Stimulated activated CD4-positive, alpha-beta T cell treated with anti-CD3 and anti-CD28 coated beads, Interleukin-15, amount 100 ng/mL, for 24 hours (primary cell): ENCODE measurements at places on chromosomes 3 and 15.

DNA sequence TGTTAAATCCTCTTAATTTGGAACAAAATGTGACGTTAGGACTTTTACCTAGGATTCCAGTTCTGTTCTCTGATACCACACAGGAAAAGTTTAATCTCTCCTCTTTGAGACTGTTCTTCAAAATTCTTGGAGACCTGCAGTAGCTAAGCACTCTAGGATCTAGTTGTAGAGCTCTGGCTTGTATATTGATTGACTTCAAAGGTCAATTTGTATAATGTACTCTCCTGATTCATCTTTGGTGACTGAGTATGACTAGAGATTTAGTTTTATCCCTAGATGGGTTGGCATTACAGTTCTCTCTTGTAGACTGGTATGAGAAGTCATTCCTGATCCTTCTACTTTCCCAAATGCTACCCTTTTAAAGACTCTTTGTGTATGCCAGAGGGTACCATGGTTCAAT, 168.4 kb upstream of the TPRG1 start:
- no peak for DNase-seq

- no peak for DNase-seq
Observed at GRCh38 chr15:67680641-67681040, 138.1 kb downstream of the MAP2K5 start.

DNA sequence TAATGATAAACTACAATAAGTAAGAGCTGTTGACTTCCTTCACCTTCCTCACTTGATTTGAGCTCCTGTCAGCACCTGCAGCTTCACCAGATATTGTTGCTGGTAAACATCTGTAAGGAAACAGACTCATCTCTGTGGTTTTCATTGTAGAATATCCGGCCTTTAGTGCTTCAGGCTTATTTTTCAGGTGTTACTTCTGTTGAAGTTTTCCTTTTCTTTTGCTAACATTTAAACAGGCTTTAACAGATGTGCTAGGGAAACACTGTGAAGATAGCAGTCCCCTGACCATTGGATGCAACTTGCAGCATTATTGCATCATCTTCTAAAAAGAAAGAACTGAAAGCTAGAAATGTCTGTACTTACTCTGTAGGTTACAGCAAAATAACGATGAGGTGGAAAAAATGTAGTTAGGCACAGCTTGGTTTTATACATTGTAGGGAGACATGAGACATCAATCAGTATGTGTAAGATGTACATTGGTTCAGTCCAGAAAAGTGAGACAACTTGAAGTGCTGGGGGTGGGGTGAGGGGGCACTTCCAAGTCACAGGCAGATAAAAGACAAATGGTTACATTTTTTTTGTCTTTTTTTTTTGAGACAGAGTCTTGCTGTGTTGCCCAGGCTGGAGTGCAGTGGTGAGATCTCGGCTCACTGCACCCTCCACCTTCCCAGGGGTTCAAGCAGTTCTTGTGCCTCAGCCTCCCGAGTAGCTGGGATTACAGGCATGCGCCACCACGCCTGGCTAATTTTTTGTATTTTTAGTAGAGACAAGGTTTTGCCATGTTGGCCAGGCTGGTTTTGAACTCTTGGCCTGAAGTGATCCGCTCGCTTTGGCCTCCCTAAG, 10.2 kb downstream of the EDEM1 start:
- peak; percentile 56 for DNase-seq

- DNase-seq = no peak
Observed at GRCh38 chr3:63086190-63086589, 191.9 kb upstream of the SYNPR start.

DNA sequence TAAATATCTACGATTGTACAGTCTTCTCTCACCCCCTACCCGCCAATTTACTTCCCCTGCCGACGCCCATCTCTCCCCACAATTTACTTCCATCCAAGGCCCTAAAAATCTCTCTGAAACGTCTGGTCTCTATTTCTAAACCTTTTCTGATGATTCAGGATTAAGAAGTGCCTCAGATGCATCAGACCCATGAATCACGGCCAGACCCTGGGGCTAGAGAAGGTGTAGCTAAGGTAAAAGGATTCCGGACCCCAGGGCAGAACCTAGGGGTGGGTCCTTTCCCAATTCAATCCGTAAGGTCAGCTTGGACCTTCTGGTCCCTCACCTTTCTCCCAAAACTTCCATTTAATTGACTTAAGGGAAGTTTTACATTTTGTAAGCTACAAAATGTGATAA, 46.4 kb downstream of the LRIG1 start:
- DNase-seq = no peak

DNA sequence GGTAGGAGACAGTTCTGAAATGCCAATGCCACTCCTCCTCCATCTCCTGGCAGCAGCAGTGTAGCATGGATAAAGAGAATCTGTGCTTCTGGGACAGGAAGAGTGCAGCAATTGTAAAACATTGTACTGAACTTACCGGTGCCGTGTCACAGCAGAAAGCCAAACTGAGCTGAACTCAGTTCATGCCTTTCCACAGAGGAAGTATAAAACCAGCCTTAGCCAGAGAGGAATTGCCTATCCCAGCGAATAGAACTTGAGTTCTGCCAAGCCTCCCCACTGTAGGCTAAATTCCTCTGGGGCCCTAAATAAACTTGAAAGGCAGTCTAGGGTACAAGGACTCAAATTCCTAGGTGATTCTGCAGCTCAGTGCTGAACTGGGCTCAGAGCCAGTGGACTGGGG, 148.8 kb downstream of the SLC9A9 start:
- DNase-seq = no peak

DNA sequence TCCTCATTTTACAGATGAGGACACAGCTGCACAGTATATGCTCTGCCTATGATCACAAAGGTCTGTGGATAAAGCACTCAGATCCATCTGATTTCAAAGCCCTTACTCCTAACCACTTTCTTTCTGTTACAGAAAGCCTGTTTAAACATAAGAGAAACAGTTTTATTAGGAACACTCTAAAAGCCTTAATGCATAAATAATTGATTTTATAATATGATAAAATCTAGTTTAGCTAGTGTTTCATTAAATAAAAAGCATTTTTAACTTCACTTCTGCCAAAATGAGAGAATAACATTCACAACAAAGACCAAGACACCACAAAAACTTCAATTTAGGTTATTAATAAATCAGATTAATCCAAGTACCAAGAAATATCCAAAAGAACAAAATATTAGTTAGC, 21.4 kb downstream of the SNX4 start:
- no peak for DNase-seq

GRCh38 chr3:149536429-149536828, 61.9 kb downstream of the TM4SF4 start:
- DNase-seq = no peak

- no peak for DNase-seq
Observed at GRCh38 chr3:186442162-186442561, 80.1 kb upstream of the DGKG start.

- DNase-seq = no peak
Observed at GRCh38 chr3:106438887-106439286, 570.1 kb upstream of the CBLB start.

DNA sequence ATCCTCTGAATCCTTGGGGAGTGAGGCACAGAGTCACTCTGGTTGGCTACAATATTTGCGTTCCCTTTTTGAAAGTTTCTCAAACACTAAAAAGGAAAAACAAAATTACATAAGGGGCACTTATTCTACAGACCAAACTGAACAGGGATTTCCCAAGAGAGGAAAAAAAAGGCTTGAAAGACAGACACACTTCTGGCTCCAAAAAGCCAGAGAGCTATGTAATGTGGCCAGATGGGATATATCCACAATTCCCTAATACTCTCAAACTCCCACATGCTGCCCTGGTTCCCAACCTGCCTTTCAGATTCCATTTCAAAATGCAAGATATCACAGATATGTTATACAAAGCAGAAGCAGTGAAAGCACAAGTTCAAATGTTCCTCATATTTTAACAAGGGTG, 1.6 kb downstream of the FRMD4B start:
- no peak for DNase-seq

DNA sequence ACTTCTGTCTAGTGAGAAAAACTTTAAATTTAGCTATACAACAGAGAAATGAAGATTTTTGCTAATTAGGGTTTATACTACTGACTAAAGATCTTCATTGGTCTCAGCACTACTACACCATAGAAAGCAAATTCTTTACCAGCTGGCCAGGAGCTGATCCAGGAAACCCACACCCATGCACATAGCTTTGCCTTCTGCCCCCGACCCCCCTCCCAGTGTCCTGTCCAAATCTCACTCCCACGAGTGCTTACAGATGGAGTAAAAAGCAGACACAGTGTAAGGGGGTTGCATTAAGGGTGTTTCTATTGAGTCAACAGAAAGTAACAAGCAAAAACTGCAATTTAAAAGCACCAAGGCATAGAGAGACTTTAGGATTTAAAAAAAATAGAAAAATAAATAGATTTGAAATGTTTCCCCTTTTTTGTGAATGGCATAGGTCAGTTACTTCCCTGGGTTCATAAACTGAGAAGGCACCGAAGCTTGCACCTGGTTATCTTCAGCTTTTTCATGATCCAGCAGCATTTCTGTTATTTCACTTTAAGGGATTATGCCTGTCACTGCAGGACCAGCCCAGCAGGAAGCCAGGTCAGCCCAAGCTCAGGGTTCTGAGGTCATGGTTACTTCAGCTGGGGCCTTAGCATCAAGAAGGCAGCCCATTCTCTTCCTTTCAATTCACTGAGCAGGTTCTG, 124.3 kb downstream of the CTNNB1 start:
- DNase-seq = no peak

DNA sequence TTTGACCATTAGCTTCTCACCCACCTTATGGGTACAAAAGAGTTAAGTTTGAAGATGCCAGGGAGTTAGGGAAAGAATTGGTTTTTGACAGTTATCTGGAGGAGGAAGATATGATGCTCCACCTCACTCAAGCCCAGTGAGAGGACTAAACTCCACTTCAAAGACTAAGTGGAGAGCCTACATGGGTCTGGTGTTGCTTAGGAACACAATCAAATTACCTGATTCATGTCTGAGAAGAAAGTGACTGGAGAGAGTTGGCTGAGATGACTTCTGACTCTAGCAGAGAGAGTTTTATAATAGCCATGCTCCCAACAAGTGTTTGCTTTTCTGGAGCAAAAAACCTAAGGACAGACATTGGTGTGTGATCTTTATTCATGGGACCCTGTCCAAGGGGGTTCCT, 43.3 kb downstream of the SUCNR1 start:
- DNase-seq = no peak

DNA sequence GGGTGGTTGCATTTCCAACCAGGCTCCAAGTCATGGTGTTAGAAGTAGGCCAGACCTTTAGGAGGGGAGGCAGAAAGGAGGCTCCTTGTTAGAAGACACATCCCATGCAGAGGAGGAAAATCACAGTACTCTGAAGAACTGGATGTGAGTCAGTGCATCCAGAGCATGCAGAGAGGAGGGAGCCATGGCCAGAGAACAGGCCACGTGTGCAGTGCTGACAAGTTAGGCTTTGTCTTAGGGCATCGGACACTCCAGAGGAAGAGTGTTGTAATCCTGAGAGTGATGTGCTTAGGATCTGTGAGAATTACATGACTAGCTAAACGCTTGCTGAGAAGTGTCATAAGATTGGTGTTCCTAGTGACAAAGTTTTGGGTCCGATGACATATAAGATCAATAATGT, 456.5 kb upstream of the THRB start:
- DNase-seq = no peak

GRCh38 chr3:4695846-4696245, 202.7 kb downstream of the ITPR1 start:
- DNase-seq = no peak

- no peak for DNase-seq
Observed at GRCh38 chr15:101303408-101303807, 8.4 kb upstream of the SNRPA1 start.

GRCh38 chr3:132900481-132900880, 137.7 kb upstream of the TMEM108 start:
- DNase-seq = no peak

- no peak for DNase-seq
Observed at GRCh38 chr15:28109626-28110455, 10.7 kb upstream of the OCA2 start.

DNA sequence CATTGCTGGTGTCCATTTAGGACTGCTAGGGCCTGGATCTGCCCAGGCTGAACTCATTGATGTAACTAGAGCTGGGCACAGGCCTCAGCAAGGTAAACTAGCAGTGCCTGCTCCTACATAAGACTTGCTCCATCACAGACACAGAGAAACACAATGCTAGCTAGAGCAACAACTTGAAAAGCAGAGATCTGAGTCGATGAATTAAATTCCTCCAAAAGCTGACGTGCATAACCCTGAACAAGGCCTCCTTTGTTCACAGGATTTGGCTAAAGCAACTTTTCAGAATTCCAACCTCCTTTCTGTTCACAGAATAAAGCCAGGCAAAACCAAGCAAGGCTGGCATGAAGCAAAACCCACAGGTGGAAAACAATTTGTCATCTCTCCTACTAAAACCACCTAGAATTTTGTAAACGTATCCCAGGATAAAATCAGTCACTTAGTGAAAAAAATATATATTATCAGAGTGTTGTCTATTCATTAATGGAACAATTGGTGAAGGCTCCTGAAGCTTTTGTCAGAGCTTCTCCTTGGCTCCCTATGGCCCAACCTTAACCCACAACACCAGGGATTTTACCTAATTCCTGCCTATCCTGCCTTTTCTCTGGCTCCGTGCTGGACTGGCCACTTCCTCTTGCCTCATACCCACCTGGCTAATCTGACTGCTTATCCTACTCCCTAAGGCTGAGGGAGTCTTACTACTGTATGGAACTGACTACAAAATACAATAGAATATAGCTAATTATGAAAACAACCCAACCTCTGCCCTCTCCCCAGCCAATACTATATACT, 39.9 kb downstream of the PLCH1 start:
- DNase-seq = no peak

DNA sequence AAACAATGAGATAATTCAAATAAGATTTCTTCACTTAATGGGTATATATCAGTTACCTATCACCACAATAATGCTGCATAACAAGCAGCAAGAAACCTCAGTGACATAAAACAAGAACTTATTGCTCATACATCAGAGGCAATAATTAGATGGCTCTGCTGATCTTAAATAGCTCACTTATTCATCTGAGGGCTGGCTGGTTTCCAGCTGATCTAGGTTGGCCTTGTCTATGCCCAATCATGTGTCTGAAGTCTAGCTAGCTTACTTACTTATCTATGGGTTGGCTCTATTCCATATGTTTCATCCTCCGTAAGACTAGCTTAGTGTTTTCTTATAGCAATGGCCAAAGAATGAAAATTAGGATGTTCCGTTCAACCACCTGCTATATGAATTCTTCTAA, 109.4 kb upstream of the AGTR1 start:
- no peak for DNase-seq

GRCh38 chr3:40790746-40791145, 266.0 kb downstream of the ZNF621 start:
- no peak for DNase-seq

GRCh38 chr3:53729159-53729558, 117.1 kb downstream of the CHDH start:
- DNase-seq = no peak

GRCh38 chr3:196288141-196288460, 575 bp upstream of the PCYT1A start:
- DNase-seq = no peak

- no peak for DNase-seq
Observed at GRCh38 chr3:65595222-65596028, 443.3 kb downstream of the MAGI1 start.
